Iris pigment epithelial cell (primary cell): ENCODE measurements at places on chromosomes 16 and 17.

DNA sequence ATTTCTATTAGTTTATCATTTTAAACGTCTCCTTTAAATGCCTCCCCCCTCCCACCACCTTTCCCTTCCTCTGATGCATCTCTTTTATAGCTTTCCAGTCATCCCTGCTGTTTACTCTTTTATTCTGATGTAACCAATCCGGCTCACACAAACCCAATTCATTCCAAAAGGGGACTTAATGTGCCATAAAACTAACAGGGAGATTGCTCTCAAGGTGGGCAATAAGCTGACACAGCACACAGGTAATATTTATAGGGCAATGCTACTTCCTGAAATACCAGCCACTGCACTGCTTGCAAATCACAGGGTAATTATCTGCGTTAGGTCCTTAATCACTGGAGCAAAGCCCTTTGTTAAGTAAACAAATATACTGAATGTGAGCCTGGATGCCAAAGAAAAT is 23.3 kb upstream of the CA10 start:
- DNase-seq: no peak

DNA sequence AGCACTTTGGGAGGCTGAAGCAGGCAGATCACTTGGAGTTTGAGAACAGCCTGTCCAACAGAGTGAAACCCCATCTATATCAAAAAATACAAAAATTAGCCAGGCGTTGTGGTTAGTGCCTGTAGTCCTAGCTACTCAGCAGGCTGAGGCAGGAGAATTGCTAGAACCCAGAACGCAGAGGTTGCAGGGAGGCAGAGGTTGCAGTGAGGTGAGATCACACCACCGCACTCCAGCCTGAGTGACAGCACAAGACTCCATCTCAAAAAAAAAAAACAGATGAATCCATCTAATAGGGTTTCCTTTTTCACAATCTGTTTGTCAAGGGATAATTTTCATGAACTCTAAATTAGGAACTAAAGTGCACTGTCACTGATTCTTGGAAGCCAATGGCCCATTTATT is 99.0 kb downstream of the PARN start:
- DNase-seq: no peak

DNA sequence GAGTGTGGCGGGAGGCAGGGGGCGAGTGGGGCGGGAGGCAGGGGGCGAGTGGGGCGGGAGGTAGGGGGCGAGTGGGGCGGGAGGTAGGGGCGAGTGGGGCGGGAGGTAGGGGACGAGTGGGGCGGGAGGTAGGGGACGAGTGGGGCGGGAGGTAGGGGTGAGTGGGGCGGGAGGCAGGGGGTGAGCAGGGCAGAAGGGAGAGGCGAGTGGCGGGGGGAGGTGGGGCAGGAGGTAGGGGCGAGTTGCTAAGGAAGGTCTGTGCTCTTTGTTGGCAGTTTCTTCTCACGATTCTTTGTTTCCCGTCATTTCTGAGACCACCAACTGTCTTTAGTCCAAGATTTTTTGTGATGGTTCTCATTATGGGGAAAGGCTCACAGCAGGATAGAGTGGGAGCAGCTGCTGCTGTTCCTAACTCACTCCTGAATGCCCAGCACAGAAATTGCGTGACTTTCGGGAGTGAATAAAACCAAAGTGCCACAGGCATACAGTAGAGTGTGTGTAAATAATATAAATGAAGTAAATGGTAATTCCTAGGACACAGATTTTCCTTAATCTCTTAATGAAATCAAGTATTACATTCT is 44.7 kb downstream of the COG7 start:
- DNase-seq: no peak

GRCh38 chr16:53866520-53866919 is 162.6 kb downstream of the FTO start:
- no peak for DNase-seq

DNA sequence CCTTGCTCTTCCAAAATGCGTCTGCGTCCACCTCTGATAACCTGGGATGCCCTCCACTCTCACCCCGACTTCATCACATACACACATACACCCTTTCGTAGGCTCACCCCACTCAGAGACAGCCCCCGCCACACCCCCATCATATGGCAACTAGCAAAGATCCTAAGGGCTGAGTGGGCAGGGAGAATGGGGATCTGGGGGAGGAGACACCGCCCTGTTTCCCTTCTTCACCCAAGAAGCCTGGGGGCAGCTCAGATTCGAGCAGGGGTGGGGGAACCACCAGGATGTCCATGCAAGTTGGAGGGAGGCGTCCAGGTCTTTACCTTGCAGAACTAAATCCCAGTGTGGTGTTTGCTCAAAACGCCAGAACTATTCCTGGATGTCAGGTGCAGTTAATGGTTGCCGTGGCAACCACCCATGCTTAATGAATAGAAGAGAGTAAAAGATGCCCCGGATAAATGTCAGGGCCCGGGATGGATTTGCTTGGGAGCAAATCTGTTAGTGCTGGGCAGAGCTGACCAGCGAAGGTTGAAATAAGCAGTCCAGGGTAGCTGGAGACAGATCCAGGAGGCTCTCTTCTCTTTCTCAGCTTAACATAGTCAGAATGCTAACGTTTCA is 72.8 kb downstream of the CACNG3 start:
- DNase-seq: no peak

- DNase-seq: no peak
Measured at GRCh38 chr16:3530371-3530914, 29.6 kb downstream of the CLUAP1 start.

DNA sequence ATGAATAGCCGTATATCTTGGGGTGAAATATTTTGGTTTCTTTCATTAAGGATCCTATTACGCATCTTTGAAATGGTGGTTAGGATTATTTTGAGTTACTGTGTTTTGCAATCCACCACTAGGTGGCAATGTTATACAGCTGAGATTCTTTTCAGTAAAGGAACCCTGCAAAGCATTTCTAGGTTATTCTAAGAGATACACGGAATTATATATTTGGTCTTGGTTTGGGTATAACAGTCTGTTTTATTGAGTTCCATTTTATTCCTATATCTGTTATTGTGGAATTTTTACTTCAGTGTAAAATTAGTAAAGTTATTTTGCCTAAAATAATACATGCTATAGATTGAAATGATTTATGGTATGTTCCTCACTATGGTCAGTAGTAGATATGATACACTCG is 62.9 kb upstream of the CPHXL start:
- peak; percentile 49 for DNase-seq

GRCh38 chr17:41510251-41511065 is 5.0 kb upstream of the KRT13 start:
- no peak for DNase-seq

GRCh38 chr16:64406770-64407181 is 715.1 kb downstream of the CDH11 start:
- no peak for DNase-seq

DNA sequence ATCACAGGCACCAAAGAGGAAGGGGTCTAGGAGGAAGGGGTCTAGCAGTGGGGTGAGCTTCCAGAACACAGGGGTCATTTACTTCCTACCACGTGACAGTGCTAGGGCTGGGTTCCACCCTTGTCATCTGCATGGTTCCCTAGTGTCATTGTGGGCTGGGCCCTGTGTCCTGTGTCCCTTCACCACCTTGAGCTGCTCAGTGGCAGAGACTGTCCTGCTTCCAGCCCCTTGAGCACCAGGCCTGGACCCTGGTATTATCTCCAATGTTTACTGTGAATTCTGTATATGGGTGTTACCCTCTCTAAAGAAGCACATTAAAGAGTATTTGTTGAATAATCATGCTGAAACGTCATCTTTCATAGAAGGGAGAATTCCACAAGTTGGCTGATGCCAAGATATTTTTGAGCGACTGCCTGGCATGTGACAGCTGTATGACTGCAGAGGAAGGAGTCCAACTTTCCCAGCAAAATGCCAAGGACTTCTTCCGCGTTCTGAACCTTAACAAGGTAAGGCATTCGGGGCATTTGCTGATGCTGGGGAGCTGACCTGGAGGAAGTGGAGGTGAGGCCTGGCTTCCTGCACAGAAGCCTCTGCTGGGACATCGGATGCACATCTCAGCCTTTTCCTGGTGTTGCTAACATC is 5.5 kb downstream of the NARF start:
- DNase-seq: no peak

DNA sequence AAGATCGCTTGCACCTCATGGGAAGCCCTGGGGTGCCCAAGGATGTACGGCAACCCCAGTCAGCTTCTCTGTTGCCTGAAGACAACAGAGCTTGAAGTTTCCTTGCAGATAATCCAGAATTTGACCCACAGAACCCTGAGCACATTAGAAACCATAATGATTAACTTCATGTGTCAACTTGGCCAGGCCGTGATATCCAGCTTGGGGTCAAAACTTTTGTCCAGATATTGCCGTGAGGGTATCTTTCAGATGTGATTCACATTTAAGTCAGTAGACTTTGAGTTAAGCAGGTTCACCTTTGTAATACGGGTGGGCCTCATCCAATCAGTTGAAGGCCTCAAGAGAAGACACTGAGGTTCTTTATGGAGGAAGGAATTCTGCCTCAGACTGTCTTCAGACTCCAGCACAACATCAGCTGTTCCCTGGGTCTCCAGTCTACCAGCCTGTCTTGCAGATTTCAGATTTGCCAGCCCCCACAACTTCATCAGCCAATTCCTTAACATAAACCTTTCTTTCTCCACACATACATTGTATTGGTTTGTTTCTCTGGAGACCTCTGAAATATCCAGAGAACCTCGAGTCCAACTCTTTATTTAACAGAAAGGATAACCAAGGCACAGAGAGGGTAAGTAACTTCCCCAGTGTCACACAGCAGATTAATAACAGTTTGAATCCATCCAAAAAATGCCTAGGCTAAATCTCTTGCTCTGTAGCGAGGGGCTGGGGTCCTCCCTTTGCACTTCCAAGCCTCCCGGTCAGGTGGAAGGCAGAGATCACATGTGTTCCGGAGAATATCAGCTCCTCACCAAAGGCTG is 171.1 kb downstream of the SALL1 start:
- no peak for DNase-seq

DNA sequence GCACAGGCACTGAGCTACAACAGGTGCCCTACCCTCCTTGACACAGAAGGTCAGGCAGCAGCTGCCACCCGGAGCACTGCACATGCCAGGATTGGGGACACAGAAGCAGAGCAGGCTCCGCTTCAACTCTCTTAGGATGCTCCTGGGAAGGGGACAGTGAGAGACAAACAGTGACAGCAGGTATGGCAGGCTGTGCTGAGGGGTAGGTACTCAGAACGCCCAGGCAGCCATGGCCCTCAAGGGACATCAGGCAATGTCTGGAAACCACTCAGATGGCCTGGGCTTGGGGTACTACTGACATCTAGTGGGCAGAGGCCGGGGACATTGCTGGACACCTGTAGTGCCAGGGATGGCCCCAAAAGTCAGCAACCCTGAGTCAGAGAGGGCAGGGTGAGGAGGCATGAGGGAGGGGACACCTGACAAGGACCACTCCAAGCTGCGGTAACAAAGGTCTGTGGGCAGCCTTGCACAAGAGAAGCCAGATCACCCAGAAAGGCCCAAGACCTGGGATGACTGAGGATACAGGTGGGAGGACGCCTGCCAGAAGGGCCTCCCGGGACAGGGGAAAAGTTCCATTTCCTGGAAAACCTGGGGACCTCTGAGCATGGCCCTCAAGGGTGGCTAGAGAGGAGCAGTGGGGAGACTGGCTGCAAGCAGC is 21.2 kb downstream of the PEMT start:
- no peak for DNase-seq

DNA sequence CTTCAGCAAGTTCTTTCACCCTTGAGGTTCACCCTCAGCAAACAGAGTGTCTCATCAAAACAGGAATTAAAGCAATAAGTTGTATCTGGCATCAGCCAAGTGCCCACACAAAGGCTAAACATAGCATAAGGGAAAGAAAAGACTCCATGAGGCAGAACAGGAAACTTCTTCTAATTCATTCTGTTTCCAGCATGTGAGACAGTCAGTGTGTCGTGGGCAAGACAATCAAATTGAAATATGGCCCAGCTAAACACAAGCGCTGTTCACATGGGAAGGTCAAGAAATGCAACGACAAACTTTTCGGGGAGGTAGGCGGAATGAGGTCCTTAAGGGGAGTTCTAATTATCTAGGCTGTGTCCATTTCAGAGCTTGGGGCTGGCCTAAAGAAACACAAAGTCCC is 393.4 kb downstream of the HAPSTR1 start:
- no peak for DNase-seq

GRCh38 chr17:65975878-65976277 is 216.1 kb downstream of the CEP112 start:
- no peak for DNase-seq

DNA sequence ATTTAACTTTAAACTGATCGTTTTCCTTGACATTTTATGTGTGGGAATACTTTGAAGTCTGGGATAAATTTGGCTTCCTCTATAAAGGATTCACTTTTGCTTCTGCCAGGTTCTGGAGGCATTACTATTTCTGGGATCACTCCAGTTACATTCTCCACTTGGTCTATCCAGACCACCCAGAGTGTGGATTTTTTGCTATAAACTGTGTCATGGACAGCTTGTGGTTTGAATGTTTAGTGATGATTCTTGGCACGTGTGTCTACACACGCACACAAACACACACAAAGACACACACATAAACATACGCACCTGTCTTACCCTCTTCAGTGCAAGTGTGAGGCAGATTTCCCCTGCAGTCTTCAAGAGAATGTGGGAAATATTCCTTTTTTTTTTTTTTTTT is 27.4 kb upstream of the MSI2 start:
- DNase-seq: no peak

DNA sequence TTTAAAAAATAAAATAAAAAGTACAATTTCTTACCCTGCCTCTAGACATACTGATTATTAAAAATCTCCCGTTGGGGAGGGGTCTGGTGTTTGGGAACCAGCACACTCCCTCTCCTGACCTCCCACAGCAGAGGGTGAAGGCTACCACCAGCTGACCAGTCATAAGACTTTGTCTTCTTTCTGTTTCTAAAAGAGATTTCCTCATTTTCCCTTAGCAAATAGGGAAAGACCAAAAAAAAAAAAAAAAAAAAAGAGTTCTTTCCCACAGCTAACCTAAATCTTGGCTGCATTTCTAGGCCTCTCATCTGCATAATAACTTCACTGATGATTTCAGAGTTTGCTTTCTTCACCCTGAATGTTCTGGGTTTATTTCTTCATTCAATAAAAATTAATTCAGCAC is 30.3 kb downstream of the CDK5RAP3 start:
- DNase-seq: no peak

- DNase-seq: peak; percentile 80
Measured at GRCh38 chr16:19113577-19114358, at the start of gene ITPRIPL2. TSS of gene ITPRIPL2 (plus strand) at chr16:19113964. CDS start at chr16:19114462, 498 bp downstream.

DNA sequence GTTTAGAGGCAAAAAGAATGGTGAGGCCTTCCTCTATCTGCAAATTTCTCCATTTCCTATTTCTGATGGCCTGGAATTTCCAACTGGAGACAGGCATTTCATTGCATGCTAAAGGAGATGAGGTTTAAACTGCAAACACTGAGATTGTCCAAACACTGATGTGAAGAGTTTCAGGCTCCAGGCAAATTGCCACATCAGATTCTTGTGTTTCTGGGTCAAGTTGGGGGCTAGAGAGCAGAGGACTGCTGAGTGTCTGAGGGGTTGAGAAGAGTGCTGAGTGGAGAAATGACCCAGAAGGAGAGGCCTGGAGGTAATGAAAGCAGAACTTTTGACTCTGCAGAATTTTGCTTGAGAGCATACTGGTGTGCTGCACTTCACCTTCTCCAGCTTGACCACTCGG is 216.7 kb upstream of the MPHOSPH6 start:
- DNase-seq: no peak

- peak; percentile 92 for DNase-seq
Measured at GRCh38 chr16:57810197-57811031, 8.1 kb upstream of the KIFC3 start.
